Left renal cortex interstitium (tissue), 4 donors: ENCODE measurements at places on chromosomes 1 and 21. TPM values are rescaled to one million over a fixed set of nuclear protein-coding genes. Genes with fewer than 3 reads are reported as not detected.

Gene HAX1
- 83.0 TPM for polyA plus RNA-seq

Gene HOOK1
- polyA plus RNA-seq, result 75.0 TPM

Gene SLC30A2
- 4.4 TPM for polyA plus RNA-seq

Gene FAM78B
- polyA plus RNA-seq, result 3.9 TPM

Gene ARHGEF16
- 15.2 TPM for polyA plus RNA-seq

Gene KCNJ9
- 0.10 TPM for polyA plus RNA-seq

Gene KLHDC8A
- 2.1 TPM for polyA plus RNA-seq

DNA sequence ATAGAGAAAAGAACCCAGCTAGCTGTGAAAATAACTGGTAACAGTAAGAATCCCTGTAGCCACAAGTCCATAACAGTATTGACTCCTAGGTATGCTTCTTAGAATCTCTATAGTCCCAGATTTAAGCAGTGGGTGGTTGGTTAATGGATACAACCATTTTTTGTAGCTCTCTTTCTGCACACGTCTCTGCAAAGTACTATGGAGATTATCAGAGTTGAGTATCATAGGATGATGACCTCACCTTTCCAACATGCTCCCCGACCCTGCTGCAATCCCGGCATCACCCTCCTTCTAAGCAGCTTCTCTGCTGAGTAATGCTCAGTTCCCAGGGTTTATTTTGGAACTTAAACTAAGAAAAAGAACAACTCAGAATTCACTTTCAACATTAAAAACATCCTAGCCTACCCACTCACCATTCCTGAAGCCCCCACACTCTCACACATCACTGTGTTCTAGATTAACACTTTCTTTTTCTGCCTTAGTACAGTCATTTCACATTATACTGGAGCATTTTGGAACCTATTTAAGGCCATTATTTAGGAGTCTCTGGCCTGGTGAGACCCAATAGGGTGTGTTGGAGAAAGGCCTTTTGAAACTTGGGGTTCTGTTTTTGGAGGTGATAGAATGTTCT lies 2.7 kb downstream of the MLLT11 start:
- DNase-seq, result no peak

DNA sequence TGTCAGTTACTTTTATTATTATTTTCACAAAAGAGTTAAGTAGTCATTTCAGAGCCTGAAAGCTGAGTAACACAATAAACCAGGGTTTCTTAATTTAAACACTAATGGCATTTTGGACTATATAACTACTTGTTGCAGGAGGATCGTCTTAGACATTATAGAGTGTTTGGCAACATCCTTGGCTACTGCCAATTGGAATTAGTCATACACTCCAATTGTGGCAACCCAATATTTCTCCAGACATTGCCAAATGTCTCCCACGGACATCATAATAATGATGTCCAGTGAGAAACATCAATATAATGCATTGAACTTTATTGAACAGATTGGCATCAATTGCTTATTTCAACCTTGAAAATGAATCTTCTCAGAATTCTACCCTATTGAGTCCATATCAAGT lies 441.9 kb upstream of the ADGRL4 start:
- no peak for DNase-seq

DNA sequence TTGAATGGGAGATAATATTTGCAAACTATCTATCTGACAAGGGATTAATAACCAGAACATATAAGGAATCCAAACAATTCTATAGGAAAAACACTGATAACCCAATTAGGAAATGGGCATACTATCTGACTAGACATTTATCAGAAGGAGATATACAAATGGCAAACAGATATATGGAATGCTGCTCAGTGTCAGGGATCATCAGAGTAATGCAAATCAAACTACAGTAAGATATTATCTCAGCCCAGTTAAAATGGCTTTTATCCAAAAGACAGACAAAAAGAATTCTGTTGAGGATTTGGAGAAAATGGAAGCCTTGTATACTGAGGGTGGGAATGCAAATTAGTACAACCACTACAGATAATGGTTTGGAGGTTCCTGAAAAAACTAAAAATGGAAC lies 758.0 kb upstream of the B3GALT2 start:
- no peak for DNase-seq

- no peak for DNase-seq
Observed at GRCh38 chr1:178284058-178284457, 190.2 kb downstream of the RASAL2 start.

DNA sequence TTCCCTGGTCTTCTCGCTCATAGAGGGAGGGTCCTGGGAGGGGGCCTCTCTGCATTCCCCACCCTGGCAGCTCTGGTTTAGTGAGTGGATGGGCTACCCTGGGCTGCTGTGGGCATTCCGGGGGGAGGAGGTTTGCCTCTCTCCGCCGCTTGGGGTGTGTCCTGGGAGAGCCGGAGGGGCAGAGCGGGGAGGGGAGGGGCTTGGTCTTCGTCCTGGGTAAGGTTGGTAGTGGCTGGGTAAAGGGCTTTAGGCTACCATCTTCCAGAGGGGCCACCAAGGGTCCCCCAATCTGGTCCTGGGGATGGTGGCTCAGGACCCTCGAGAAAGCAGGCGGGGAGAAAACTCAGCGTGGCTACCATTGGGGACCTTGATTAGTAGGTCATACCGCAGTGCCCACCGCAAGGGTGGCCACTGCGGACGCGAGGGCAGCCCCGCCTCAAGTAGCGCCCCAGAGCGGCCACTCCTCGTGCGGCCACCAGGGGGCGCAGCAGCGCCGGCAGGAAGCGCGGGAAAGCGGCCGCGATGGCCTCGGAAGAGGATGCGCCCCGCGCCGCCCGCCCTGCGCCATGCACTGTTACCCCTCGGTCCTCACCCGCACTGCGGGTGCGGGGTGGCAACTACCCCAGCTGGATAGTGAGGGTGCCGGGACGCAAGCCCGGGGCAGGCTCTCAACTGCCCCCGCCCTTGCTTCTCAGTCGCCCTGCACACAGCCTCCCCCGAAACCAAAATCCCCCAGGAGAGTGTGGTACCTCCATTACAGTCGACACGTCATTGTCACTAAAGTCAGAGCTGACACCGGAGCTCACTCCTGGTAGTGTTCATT lies 44.1 kb upstream of the SLC25A33 start:
- DNase-seq, result no peak

GRCh38 chr1:230864441-230864840 lies 3.9 kb downstream of the C1orf198 start:
- no peak for DNase-seq

- no peak for DNase-seq
Observed at GRCh38 chr1:111911776-111912515, 77.5 kb downstream of the KCND3 start.

- no peak for DNase-seq
Observed at GRCh38 chr1:187396929-187397796, 568.4 kb downstream of the PLA2G4A start.
